Activated T-cell treated with anti-CD3 and anti-CD28 coated beads, Interleukin-2, amount 50 U/mL, for 4 hours (primary cell): ENCODE measurements at places on chromosomes 6 and 20. TPM values are rescaled to one million over a fixed set of nuclear protein-coding genes. Genes with fewer than 3 reads are reported as not detected.
A peak's percentile ranks its signal among the peaks of the same experiment; 100 is the strongest.

The ANKEF1 gene
- total RNA-seq = 1.6 TPM

DNA sequence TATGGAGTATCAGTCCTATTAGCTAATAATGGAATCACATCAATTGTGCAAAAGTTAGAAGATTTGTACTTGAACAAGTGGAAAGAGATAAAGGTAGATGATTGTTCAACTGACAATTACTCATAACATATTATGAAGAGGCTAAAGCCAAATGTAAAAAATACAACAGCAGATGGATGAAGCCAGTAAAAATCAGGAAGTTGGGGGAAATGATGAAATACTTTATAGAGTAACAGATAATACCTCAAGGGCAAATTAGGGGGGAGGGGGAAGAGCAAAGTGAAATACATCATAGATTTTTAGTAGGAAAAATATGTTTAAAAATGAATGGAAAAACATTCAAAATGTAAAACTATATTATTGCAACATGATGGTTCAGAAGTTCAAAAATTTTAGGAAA lies 114.0 kb downstream of the PDSS2 start:
- no peak for DNase-seq

- DNase-seq = no peak
Measured at GRCh38 chr6:38555606-38556005, 84.1 kb downstream of the BTBD9 start.

The ZNF165 gene
- total RNA-seq = 2.1 TPM

The RBM24 gene
- not detected for total RNA-seq

- no peak for DNase-seq
Measured at GRCh38 chr6:167073679-167074274, 49.1 kb upstream of the CCR6 start.

The RSPH9 gene
- total RNA-seq = not detected

GRCh38 chr20:32271620-32272019 lies 5.8 kb upstream of the KIF3B start:
- no peak for DNase-seq

The GSS gene
- 47.8 TPM for total RNA-seq

DNA sequence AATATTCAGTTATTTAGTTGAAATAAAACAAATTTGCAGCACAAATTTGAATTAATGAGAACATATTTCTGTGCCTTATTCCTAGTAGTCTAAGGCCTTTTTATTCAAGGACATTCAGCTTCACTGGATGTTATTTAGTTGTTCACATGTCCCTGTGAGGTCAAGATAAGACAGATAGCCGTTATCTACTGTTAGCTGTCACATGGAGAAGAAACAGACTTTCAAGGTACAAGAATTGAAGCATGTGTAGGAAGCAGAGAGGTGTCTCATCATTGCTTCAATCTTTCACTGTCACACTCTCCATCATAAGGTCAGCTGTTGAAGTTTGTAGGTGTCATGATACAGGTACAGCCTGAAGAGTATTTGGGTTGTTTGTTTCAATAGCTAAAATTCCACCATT lies 112.9 kb upstream of the JAG1 start:
- DNase-seq = no peak

The DUSP15 gene
- not detected for total RNA-seq

The SRSF6 gene
- total RNA-seq = 287 TPM

The REM1 gene
- total RNA-seq = not detected

DNA sequence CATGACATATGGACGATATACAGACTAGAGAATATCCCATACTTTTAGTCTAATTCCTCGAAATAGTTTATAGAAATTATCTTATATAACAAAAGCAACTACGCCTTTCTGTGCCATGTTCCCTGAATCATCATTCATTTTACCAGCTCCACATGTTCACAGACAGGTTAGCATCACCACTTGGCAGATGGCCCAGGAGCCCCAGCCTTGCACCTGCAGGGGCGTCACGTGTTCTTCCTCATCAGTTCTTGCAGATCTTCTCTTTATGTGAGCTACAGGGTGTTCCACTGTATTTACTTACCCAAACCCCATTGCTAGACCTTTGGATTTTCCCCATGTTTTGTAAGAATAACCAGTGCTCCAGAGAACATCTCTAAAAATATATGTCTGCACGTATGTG lies 12.6 kb upstream of the BNIP5 start:
- DNase-seq = no peak

The MLN gene
- not detected for total RNA-seq

GRCh38 chr6:6483168-6483567 lies 105.4 kb upstream of the LY86 start:
- DNase-seq = no peak

DNA sequence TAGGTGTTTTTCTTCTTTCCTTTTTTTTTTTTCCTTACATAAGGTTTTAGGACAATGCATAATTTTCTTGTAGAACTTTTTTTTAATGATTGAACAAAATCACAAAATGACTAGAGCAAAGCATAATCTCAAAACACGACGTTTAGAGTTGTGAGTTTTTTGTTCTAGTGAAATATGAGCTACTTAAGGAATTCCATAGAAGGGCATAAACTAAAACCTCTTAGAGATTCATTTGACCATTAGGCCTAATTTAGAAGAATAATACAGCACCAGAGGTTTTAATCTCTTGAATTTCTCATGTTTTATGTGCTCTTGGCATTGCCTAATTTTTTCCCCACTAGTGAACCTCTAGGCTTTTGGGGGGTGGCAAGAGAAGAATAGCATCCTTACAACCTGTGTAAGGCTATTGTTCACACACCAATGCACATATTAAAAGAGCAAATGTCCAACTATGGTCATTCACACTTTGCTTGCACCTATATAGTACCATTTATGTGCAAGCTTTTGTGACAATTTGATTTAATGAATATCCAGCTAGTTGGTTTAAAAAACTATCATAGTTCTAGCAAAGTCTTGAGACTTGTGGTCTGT lies 44.6 kb downstream of the HMGN3 start:
- DNase-seq = no peak

The BPI gene
- total RNA-seq = not detected

The RPRD1B gene
- total RNA-seq = 40.4 TPM

The MEP1A gene
- total RNA-seq = not detected

DNA sequence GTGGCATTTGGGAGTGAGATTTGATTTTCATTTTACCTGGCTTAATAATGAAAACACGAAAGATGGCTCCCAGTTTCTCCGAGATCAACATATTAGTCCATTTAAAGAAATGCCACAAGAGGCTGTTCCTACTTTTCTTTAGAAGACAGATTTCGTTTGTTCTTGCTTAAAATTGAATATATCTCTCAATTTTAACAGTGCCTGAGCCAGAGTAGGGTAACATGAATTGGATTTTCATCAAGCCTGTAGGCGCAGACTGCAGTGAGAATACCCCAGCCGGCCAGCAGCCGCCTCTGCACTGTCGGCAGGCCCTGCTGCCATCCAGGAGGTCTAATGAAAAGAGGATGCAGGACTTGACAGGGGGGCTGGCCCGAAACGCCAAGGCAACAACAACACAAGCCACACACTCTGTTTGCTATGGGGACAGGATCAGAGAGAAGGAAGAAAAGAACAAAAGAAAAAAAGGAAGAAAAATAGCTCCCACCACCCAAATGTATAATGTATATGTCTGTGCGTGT lies 72.5 kb downstream of the PPP1R3G start:
- DNase-seq = no peak

The TXLNB gene
- 0.08 TPM for total RNA-seq

DNA sequence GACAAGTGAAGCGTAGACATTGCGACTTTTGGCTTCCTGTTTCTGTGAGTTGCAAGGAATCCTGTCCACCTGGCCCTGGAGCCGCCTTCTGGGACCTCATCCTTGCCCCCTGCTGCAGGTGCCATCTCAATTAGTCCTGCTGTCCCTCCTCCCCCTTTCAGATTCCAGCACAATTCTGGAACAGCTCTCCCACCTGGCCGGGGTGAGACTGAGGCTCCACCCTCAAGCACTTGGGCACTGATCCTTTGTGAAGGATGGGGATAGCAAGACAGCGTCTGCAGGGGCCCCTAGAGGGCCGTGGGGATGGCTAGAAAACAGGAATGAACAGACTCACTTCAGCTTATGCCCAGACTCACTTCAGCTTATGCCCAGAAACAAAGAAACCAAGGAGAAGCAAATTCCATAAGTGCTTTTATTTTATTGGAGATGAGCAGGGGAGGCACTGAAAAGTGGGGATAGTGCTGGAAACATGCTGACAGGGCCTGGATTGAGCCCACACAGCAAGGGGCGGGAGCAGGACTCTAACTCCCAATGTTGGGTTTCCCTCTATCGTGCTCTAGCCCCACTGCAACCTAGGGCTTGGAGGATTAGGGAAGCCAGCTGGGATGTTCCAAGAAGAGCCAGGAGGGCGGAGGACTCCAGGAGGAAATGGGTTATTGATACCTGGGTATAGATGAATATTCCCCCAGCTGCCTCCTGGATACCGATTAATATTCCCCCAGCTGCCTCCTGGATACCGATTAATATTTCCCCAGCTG lies 1.4 kb downstream of the C6orf15 start:
- no peak for DNase-seq

- no peak for DNase-seq
Measured at GRCh38 chr6:85672623-85673022, 29.9 kb upstream of the SYNCRIP start.

DNA sequence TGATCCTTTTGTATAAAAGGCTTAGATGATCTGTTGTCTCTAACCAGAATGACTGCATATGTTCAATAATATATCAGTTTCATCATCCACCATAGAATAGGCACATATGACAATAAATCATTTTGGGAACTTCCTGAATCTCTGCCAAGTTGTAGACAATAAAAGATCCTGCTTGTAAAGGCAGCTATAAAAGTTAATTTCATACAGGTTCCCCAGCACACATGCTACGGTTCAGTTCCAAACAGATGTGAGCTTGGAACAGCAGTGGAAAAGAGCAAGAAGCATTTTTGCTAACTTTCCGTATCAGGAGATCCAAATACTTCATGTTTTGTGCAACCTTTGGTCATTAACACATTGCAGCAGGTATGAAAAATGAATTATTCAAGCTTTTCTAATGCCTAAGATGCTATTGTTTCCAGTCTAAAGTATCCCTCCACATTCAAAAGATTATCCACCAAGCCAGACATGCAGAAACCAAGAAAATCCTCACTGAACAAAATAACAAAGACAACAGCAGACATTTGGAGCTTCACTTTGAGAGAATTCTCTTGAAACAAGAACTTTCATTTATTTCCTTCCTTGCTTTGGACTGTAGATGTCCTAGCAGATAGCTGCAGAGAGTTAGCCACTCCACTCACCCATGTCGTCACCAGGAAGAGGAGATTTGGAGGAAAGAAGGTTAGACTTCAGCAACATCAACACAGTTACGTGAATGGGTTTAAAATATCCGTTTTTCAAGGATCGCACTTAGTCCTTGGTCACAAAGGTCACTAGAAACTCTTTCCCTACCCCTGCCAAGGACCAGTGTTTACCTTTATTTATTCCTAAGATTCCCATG lies 453.5 kb upstream of the JARID2 start:
- DNase-seq = no peak

The GLP1R gene
- total RNA-seq = 0.05 TPM

The SAPCD1 gene
- total RNA-seq = 9.4 TPM

DNA sequence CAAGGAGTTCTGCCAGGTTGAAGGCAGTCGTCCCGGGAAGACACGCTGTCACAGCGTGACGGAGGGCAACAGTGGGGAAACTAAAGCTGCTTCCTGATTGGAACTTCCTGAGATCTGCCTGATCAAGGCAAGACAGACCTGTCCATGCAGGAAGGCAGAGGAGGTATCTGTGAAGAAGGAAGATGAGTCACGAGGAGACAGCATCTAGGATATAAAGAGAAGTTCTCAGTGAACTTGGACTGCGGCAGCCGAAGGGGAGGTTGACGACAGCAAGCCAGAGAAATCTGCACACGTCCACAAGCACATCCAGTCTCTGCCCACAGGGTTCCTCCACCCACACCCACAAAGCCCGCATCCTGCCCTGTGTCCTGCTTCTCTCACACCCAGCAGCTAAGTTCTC lies 38.6 kb downstream of the PREP start:
- DNase-seq = no peak

DNA sequence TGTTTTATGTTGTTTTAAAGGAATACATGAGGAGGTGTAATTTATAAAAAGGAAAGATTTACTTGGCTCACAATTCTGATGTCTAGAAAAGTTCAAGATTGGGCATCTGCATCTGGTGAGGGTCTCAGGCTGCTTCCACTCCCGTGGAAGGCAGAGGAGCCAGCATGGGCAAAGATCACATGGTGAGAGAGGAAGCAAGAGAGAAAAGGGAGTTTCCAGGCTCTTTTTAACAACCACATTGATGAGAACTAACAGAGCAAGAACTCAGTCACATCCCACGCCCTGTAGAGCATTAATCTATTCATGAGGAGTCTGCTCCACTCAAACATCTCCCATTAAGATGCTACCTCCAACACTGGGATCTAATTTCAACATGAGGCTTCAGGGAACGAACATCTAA lies 1666.3 kb downstream of the HACE1 start:
- DNase-seq = no peak

- DNase-seq = peak; percentile 59
Measured at GRCh38 chr6:11363881-11364576, 131.6 kb upstream of the NEDD9 start.

DNA sequence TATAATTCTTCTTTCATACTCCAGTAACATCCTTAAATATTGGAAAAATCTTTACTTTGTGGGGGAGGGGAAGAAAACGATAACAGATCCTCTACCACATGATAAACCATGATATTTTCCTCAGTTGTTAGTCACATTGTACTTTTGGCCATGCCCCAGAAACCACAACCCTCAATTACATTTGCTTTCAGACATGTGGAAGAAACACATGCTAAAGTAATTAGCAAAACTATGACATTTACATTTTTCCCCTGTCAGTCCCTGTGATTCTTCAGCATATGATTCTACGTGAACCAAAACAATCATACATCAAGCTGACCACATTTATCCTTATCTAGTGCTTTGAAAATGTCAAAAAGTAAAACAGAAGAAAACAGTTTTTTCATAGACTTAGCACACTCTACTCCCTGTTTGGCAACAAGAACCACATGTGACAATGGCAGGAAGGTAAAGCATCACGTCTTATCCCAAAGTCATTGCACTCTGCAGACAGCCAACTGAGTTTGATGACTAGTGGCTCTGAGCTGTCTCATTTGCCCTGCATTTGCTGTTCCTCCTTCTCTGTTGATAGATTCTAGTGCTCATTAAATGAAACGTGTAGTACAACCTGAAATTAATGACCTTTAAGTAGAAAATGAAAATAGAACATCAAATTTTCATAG lies 505.8 kb upstream of the MARCKS start:
- DNase-seq = no peak

DNA sequence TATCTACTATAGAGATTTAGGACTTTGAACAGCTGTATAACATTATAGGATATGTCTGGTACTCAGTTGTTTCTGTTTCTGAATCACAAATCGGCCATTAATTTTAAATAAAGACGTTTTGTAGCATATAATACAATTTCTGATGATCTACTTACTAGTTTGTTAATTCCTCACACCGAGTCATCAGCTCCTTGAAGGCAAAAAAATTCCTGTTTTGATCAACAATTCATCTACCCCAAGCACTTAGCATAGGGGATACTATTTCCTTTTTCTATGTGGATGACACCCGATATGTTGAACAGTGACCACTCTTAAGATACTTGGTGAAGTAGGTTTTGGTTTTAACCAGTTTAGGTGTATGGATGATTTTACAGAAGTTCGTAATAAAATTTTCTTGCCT lies 107.3 kb downstream of the NCOA3 start:
- DNase-seq = no peak

- DNase-seq = no peak
Measured at GRCh38 chr6:74715355-74716085, 490.3 kb downstream of the COL12A1 start.

- no peak for DNase-seq
Measured at GRCh38 chr20:10250902-10251301, 32.3 kb downstream of the SNAP25 start.

The PDYN gene
- total RNA-seq = not detected
